ENCODE measurements at places on chromosomes 2 and 18.

DNA sequence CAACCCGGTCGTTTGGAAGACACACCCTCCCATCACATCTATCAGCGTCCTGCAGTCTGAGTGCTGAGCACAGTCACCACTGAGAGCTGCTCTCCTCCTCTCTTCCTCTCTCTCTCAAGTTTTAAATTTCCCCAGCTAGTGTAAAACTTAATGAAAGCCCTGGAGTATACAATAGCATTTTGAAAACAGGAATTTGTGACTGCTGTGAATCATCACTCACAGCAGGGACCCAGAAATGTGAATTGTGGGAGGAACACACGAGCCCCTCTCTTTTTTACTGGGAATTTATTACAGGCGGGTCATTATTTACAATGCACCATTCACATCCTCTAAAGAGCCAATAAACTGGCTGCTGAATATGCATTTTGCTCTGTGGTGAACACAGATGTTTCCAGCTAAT lies 185.0 kb upstream of the SMIM21 start:
- no peak for DNase-seq

GRCh38 chr2:105644174-105644980 lies 100.3 kb upstream of the NCK2 start:
- no peak for DNase-seq

DNA sequence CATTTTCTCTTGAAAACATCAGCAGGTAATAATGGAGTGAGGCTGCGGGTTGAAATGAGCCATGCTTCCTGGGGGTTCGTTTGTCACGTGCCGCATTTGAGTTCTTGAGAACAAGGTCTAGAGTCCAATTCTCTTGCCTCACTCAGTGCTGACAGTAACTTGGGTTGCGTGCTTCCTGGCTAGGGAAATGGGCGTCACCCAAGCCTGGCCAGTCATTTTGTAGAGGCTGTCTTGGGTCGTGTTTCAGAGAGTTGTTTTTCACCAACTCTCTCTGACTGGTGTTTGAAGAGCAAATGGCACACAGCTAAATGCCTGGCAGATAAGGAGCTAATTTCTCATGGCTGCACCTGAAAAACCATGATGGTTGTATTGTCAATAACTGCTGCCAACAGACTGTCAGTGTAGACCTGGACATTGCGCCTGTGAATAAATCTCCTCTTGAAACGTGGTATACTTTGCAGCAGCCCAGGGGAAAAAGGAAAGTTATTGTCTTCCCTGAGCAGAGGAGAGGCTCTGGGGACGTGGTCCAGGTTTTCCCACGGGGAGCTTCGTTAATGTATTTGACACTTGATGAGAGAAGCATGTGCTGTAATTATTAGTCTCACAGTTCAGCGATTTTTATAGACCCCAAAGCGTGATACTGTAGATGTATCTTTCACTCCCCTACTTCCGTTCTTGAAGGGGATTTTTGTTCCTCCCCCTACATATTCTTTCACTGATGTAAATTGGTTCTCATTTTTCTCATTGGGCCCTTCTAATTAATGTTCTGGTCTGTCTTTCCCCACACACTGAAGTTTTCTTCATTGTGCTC lies 196.0 kb downstream of the FHOD3 start:
- DNase-seq: no peak

DNA sequence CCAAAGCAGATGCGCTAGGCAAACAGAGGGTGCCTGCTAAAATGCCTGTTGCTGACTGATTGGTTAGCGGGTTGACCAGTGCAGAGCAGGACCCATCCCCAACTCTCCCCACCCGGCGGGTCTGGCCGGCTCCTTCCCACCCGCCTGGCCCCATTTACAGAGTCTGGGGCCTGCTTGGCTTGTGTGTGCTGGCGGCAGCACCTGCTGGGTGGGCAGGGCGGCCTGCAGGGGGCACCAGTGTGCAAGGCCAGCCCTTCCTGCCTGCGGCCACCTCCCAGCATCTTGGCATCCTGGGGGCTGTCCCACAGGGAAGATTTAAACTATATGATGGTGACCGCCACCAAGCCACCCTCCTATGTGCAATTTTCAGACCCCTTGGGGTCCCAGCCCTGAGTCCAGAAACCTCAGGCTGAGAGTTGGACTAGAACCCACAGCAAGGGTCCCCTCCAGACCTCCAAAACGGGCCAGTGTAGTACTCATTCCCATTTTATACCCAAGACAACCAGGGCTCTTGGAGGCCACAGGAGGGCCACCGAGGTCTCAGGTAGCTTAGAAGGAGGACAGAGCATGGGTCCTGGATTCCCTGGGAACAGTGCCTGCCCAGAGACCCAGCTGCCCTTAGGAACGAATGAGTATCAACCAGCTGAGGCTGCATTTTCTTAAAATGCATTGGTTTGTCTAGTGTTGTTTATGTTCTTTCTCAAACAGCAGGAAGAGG lies 173.6 kb downstream of the SMAD7 start:
- DNase-seq: peak; percentile 75

- no peak for DNase-seq
Measured at GRCh38 chr2:239459606-239460005, 58.8 kb upstream of the HDAC4 start.

GRCh38 chr2:196274387-196274809 lies 103.0 kb upstream of the STK17B start:
- DNase-seq: no peak

DNA sequence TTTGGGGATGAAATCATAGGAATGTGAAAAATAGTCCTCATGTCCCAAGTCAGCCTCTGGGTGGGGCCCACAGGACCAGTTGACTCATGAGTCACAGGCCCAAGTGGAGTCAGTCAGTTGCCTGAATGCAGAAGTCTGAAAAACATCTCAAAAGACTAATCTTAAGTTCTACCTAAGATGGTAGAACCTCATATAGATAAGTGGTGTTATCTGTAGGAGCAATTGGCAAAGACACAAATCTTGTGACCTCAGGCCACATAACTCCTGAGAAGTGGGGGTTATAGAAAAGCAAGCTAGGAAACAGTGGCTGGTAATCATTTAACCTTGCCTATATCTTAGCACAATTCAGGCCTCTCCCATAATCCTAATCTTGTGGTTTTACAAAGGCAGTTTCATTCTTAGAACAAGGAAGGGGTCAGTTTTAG lies 257.1 kb upstream of the SPOPL start:
- DNase-seq: no peak

- DNase-seq: no peak
Measured at GRCh38 chr2:28643327-28643726, 108.3 kb upstream of the PPP1CB start.

GRCh38 chr2:44163777-44164176 lies 4.9 kb upstream of the PPM1B start:
- DNase-seq: no peak

DNA sequence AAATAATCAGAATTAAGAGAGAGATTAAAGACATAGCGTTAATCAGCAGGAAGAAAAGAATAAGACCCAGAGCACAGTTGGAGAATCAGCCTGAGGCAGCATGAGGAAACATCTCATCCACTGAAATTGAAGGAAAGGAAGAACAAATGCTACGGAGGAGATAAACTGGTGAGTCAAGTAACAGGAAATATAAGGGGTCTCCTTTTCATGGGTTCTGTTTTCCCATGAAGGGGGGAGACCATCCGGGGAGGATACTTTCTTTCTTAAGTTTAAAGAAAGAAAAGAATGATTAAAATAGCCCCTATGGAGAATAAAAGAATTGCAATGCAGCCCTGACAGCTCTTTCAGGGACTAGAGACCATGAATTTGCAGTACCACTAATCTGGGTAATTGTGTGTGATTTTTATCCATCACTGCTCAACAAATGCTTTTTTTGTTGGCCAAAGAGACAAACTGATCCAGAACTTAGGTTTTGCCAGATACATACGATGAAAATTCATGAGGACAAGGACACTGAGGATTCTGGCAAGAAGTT lies 17.7 kb downstream of the ROCK2 start:
- no peak for DNase-seq

DNA sequence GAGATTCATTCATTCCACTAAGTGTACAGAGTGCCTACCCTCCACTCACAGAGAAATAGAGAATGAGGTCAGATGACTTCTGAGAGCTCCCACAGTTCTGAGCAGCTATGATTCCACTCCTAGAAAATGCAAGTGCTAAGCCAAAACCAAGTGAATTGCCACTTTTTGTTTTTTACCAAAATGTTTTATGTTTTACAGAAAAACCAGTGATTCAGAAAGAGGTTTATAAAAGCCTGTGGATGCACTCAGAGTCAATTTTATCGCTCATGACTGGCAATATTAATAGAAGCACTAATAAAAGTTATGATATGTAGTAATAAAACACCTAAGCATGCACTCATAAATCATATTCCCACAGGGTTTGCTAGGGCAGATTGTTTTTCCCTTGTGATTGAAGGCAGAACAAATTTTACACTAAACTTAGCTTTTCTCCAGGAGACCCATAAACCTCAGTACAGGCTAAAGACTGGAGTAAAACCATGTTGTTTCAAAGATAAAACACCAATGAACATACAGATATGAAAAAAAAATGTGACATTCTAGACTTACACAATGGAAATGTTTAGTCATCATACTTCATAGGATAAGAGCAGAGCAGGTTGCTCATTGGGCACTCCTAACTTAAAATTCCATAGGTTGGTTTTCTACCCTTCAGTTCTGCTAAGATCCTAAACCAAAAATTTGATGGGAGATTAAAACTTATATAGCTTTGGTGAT lies 67.5 kb downstream of the PDK1 start:
- DNase-seq: no peak

- DNase-seq: no peak
Measured at GRCh38 chr2:53750041-53750768, 17.4 kb upstream of the CHAC2 start.

- DNase-seq: no peak
Measured at GRCh38 chr2:67286981-67287759, 110.0 kb upstream of the ETAA1 start.

- DNase-seq: no peak
Measured at GRCh38 chr18:36298126-36298741, 721 bp downstream of the FHOD3 start.

DNA sequence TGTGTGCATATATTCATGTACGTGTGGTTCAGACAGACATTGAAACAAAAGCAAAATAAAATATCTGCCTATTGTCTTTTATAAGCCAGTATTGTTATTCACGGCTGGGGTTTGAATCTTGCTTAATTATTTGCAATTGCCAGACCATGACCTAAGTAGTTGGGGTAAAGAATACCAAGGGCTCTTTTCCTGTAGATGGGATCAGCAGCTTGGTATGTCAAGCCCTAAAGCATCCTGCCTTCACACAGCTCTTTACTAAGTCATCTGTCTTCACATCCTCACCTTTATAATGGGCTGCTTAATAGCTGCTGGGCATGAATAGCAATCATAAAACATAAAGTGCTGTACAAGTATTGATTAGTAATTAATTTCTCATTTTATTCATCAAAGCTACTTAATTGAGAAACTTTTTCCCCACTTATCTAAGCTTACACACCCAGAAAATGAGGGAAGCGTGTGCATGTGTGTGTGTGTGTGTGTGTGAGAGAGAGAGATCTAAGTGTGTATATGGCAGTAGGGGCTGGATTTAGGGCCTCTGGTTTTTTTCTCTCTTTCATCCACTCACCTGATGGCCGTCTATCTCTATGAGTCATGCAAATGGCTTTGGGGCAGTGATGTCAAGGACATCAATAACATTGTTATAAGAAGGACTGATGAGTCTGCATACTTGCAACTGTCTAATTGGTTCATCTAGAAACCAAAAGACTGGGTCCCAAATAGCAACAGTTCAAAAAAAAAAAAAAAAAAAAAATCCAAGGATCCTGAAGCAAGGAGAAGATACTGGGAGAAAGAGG lies 244.1 kb upstream of the TNP1 start:
- no peak for DNase-seq

DNA sequence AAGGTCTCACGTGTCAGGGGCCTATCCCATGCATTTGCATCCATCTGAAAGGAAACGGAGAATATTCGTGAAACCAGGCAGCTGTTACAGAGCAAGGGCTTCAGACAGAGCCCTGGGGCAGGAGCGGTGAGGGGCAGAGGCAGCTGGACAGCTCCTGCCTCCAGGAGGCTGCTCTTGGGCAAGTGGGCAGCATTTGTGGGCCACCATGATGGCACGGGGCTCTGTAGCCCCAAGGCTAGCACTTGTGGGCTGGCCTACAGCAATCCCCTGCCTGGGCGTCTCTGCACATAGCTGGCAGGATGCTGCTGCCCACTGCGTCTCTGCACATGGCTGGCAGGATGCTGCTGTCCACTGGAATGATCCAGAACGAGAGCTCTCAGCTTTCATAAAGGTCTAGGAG lies 52.8 kb upstream of the PTMA start:
- DNase-seq: no peak

DNA sequence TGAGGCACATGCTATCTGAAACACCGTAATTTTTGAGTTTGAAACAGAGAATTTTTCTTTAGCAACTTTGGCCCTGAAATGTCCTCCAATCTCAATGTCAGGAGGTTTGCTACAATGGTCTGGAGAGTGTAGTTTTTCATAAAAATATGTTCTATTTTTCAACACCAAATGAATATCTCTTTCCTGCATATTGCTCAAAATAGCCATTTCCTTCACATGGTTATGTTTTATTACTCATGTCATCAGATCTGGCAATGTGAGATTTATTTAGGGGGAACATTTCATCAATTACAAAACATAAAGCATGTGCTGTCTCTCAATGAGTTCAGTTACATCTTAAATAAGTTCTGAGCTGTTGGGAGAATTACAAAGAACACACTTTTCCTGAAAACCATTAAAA lies 871.9 kb upstream of the FSHR start:
- DNase-seq: no peak

GRCh38 chr18:49650426-49650891 lies 88.6 kb downstream of the LIPG start:
- DNase-seq: no peak

- no peak for DNase-seq
Measured at GRCh38 chr2:108212671-108213070, 27.1 kb upstream of the SULT1C3 start.

Data from activated naive CD4-positive, alpha-beta T cell treated with anti-CD3 and anti-CD28 coated beads, Interleukin-2, amount 10 ng/mL, durations not matched to agents 7 days and 5 days (primary cell).